NCI-H1436 treated with DMSO at 0.1 percent for 48 hours (cell line): ENCODE measurements at places on chromosomes 16 and 17.

DNA sequence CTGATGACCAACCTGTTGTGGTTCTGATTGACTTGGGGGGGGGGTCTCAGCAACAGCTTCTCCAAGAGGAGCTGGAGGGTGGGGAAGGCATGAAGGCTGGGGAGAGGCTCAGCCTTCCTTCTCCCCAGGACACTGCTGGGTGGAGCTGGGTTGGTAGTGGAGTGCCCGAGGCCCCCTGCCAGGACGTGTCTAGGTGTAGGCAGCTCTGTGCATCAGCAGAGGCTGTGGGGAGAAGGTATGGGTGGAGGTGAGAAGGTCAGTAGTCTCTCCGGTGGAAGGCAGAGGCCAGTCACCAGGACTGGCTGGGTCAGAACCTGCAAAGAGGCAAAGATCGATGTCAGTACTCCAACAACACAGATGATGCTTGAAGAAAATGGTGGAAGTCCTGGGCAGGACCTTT, 3.9 kb downstream of the CHAD start:
- no peak for DNase-seq

DNA sequence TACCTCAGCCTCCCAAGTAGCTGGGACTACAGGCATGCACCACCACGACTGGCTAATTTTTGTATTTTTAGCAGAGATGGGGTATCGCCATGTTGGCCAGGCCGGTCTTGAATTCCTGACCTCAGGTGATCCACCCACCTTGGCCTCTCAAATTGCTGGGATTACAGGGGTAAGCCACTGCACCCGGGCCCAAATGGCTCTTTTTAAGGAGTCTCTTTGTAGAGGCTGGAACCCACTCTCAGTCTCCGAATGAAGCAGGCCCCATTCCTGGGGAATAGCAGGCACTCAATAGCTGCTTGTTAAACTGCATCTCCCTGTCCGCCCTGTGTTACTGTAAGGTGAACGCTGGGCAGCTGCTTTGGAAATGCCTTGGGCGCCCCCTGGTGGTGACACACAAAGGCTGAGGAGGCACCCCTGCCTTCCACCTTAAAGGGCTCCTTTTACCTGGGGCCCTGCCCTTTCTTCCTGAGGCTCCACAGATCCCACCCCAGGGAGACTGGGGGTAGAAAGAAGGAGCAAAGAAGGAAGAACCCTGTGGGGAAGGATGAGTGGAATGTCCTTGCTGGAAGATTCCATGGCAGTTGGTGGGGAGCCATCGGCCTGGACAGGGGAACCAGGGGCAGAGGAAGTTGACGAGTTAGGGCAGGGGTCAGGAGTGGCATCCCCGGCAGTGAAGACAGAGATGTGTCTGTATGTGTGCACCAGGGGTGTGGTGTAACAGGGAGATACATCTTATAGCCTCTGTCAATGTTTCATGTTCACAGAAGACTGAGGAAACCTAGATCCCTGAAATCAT, 6.1 kb upstream of the SP2 start:
- peak; percentile 64 for DNase-seq

DNA sequence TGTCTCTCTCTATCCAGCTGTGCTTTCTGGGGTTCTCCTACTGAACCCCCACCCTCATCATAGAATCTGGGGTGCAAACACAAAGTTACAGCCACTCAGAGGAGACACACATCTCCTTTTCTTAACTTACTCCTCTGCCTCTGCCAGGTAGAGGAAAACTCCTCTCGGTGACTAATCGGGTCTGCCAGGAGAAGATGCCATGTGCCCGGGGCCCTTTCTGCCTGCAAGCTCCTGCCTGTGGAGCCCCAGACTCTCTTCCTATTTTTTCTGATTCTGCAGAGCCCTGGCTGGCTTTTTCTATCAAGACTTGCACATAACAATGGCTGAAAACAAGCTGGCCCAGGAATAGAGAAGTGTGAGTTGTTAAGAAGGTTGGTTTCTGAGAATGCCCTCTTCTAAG, 10.4 kb downstream of the SLC6A4 start:
- DNase-seq = no peak

DNA sequence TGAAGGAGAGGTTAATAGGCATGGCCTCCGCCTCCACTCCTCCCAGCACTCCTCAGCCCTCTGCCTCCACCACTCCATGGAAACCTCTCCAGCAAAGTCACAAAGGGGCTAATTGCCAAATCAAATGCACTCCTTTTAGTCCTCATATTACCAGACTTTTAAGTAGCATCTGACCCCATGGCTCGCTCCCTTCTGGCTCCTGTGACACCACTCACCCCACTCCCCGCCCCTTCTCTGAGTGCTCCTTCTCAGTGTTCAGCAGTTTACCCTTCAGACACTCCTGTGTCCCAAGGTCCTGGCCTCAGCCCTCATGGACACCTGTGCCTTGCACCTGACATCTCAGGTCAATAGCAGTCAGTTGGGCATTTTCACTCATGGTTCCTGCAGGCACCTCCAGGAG, 243.5 kb upstream of the CCL2 start:
- no peak for DNase-seq

- DNase-seq = no peak
Observed at GRCh38 chr16:693766-694165, 3.6 kb upstream of the WDR24 start.
